ENCODE measurements at places on chromosomes 2 and 18. TPM values are rescaled to one million over a fixed set of nuclear protein-coding genes. Genes with fewer than 3 reads are reported as not detected.

DNA sequence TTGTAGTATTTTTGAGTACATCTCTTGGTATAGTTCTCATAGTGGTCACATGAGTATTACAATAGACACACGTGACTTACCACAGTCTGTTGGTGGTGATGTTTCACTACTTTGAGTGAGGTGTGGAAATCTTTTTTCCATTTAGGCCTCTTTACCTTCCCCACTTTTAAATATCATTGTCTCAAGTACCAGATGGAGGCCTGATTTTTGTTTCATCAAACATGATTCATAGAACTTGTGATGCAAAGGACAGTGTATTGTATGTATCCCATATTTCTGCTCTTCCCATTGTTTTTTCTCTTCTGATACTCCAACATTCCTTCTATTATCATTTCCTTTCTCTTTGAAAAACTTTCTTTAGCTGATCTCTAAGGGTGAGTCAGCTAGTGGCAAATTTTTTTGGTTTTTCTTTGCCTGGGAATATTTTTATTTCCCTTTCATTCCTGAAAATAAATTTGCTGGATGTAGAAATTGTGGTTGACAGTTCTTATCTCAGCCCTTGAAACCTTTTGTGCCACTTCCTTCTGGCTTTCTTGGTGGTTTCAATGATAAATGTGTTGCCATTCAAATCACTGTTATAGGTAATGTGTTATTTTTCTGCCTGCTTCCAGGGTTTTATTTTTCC is 32.8 kb downstream of the RFX8 start:
- no peaks in the 10 kb centered on the region for H3K4me1 ChIP-seq
- H3K27ac ChIP-seq, result no peak overlapping the region
- no peaks in the 10 kb centered on the region for H3K36me3 ChIP-seq

DNA sequence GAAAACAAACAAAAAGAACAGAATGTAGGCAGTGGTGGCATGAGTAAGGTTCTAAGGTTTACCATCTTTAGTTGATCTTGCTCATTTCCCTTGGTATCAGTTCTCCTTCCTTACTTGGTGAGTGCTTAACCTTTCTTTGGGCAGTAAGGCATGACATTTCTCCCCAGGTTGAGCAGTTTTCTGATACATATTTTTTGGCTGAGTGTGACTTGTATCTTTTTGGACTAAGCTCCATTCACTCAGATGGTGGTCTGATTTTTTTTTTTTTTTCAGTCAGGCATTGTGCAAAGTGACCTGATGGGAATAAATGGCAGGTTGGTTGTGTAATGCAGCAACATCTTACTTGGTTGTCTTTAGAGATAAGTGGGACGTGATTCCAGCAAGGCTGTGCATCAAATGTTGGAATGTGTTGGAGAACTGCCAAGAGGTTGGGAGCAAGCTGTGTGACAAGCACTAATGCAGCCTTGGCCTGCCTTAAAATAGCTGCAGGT is 15.1 kb downstream of the SPTBN1 start:
- no peaks in the 10 kb centered on the region for H3K27me3 ChIP-seq
- peaks cover 62% of the 10 kb centered on the region for H3K4me1 ChIP-seq
- H3K36me3 ChIP-seq, result no peaks in the 10 kb centered on the region
- DNase-seq, result no peak
- H3K27ac ChIP-seq, result peak overlapping the region; percentile 53

DNA sequence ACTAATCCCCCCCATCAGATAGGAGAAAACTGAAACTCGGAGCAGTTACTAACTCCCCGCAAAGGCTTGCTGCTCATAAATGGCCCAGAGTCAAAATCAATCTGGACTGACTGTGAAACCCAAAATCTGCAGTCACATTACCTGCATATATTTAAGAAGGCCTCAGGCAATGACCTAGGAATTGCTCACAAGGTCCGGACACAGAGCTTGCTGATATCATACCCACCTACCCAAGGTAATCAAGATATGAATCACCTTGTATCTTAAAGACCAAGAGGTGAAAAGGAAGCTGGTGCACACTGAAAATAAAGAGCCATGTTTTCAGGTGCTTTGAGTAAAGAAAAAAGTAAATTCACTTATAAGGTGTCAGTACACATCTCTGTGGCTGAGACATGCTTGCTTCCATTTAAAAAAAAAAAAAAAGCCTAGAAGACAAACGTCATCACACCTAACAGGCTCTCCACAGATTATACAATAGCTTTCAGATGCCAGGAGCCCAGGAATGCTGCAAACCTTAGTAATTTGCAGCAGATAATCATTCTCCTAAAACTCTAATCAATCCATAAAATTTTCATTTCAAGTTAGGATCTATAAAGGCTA is 195.4 kb downstream of the ZEB2 start:
- no peaks in the 10 kb centered on the region for H3K36me3 ChIP-seq
- H3K27ac ChIP-seq, result peak overlapping the region; percentile 61
- no peak for DNase-seq
- H3K4me1 ChIP-seq, result peaks cover 53% of the 10 kb centered on the region
- H3K4me3 ChIP-seq, result no peak overlapping the region

DNA sequence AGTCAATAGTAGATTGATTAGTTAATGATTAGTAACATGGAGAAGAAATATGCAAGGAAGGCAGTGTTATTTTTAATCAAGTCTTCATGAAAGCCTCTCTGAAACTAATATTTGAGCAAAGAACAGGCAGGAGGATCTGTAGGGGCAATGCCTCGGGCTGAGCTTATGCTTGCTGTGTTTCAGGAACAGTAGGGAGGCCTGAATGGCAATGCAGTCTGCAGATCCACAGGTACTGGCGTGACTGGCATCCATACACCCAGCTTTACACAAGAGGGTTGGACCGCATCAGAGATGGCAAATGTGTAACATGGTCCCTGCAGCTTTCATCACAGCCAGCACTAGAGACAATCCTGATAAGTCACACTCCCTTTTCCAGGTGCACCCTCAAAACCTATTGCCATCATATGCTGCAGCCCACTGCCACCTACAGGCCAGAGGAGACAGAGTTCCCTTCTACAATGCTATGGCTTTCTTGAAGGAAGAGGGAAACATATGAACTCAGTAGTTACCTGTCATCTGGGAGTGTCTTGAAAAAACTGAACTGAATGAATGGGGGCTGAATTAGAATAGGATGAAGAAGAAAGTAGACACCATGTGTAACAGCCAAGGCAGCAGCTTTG is 582.4 kb upstream of the RAB6C start:
- no peaks in the 10 kb centered on the region for H3K27me3 ChIP-seq
- H3K4me1 ChIP-seq, result no peaks in the 10 kb centered on the region
- no peak overlapping the region for H3K27ac ChIP-seq
- H3K4me3 ChIP-seq, result no peak overlapping the region

DNA sequence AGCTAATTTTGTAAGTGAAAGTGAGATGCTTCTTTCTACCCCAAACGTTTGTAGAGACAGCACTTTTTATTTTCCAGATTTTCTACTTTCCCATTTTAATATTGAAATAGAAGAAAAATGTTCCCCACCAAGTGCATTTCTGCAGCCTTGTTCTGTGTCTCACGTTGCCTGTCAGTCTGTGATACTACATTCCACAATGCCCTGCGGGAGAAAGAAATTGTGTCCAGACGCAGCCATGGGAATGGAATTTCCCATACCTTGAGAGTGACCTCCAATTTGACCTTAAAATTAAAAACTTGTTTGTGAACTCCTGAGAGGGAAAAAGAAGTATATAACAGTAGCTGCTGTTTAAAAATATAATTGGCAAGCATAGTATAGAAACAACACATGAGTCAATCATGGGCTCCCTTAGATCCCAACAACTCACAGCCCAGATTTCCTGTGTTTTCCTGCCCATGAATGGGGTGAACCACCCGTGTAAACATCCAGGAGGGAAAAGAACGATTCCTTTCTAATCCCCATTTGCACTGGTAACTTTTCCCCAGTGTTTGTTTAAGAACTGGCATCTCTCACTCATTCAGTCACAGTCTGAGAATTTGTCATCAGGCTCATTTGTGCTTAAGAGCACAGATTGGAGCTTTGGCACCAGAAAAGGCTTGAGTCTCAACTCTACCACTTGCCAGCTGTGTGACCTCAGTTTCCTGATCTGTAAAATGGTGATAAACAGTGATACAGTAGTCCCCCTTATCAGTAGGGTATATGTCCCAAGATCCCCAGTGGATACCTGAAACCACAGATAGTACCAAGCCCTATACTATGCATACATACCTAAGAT is 166.1 kb upstream of the ZNF521 start:
- DNase-seq, result no peak
- no peak overlapping the region for H3K4me3 ChIP-seq
- no peaks in the 10 kb centered on the region for H3K4me1 ChIP-seq
- H3K27me3 ChIP-seq, result no peaks in the 10 kb centered on the region
- peak overlapping the region; percentile 34 for H3K27ac ChIP-seq

DNA sequence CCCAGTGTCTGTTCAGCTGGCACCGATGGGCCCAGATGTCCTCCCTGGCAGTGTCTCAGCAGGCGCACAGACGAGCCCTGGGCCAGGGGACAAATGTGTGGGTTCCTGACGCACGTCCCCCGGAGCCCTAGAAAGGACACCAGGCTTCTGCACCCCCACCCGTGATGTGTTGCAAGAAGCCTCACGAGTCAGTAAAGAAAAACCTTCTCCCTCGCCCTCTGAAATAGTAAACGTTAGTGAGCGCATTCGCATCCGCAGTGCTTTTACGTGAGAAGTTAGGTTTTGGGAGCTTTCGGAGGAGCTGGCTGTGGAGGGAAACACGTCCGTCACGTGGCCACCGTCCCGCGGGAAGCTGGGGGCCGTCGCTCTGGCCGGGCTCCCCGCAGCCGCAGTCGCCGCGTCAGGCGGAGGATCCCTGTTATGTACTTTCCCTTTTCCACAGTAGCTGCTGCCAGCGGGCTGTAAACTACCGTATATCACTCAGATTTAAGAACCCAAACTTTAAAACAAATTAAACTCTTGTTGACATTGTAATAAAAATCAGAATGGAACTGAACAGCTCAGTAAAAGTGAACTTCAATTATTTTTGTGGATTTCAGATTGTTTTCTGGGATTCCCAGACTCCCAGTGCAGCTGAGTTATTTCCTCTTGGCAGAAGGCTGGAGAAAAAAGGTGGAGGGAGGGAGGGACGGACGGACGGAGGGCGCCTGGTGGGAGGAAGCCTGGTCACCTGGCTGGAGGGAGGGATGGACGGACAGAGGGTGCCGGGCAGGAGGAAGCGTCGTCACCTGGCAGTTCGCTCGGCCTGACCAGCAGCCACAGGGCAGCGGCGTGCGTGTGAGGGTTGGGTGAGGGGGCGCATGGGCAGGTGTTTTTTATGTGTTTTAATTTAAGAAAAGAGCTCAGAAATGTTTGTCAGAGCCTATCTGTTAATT is 112.1 kb downstream of the NFATC1 start:
- peak overlapping the region; percentile 23 for H3K4me3 ChIP-seq
- H3K36me3 ChIP-seq, result peaks cover 3% of the 10 kb centered on the region
- peak; percentile 86 for DNase-seq
- peaks cover 44% of the 10 kb centered on the region for H3K4me1 ChIP-seq
- H3K27ac ChIP-seq, result peak overlapping the region; percentile 83

LRP2 gene
- total RNA-seq, result not detected

IL36A gene
- total RNA-seq, result not detected

LOXL3 gene
- 18.0 TPM for total RNA-seq
